ENCODE measurements at places on chromosomes 3 and 15. TPM values are rescaled to one million over a fixed set of nuclear protein-coding genes. Genes with fewer than 3 reads are reported as not detected.

- no peaks in the 10 kb centered on the region for H3K36me3 ChIP-seq
- DNase-seq, result no peak
- no peak overlapping the region for H3K27ac ChIP-seq
- no peaks in the 10 kb centered on the region for H3K27me3 ChIP-seq
- peaks cover 2% of the 10 kb centered on the region for H3K4me1 ChIP-seq
Observed at GRCh38 chr3:194043516-194043915, 92.4 kb upstream of the HES1 start.

The RLBP1 gene
- not detected for total RNA-seq

DNA sequence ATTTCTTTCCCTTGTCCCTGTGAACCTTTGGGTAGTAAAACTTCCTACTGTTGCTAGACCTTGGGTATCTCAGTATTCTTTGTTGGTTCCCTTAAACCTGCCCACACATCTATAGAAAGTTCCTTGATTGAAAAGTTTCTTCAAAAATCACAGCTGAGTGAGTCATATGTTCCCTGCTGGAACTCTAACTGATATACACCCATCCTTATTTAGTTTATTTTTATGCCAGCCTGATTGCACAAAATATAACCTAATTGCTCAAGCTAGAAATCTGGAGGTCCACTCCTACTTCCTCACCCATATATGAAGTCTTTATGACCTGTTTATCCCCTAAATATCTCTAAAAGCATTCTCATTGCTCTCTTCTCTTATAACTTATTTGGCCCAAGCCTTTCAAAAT lies 13.7 kb upstream of the GJD2 start:
- H3K36me3 ChIP-seq, result no peaks in the 10 kb centered on the region
- H3K4me3 ChIP-seq, result no peak overlapping the region
- DNase-seq, result no peak
- H3K27ac ChIP-seq, result no peak overlapping the region
- peaks cover 9% of the 10 kb centered on the region for H3K4me1 ChIP-seq

The CFAP92 gene
- 2.6 TPM for total RNA-seq

DNA sequence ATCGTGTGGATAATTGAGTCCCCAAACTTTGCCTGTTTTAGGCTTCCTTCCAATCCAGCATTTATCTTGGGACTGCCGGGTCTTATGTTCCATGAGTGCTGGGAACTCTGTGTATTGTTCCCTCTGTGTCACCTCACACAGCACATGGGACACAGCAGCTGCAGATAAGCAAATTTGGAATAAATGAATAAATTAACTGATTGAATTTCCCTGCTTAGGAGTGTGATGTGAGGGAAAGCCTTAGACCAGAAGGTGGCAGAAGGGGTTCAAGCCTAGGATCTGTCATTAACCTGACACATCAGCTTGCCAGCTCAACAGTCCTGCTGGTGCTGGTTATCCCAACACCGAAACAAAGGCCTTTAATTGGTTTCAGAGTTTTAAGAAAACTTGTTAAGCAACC lies 114.3 kb downstream of the OXSM start:
- peaks cover 9% of the 10 kb centered on the region for H3K27me3 ChIP-seq
- peaks cover 31% of the 10 kb centered on the region for H3K4me1 ChIP-seq
- H3K27ac ChIP-seq, result no peak overlapping the region

- no peak overlapping the region for H3K4me3 ChIP-seq
- peaks cover 22% of the 10 kb centered on the region for H3K4me1 ChIP-seq
- H3K27ac ChIP-seq, result peak overlapping the region; percentile 75
Observed at GRCh38 chr15:53448232-53449015, 311.0 kb downstream of the WDR72 start.
